ENCODE measurements at places on chromosomes 5 and 9.

- no peak for DNase-seq
Measured at GRCh38 chr5:137714946-137715345, 20.9 kb downstream of the KLHL3 start.

DNA sequence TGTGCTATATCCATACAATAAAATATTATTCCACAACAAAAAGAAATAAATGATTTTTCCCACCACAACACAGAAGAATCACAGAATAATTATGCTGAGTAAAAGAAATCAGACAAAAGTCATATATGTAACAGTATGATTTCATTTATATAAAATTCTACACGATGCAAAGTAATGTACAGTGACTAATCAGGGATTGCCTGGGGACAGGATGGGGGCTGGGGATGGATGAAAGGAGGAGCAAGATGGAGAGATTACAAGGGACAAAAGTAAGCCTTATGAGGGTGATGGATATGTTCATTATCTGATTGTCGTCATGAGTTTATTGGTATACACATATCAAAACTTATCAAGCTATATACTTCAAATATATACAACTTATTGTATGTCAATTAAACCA is 154.0 kb downstream of the FBN2 start:
- DNase-seq, result no peak

GRCh38 chr5:111755942-111756381 is 1.0 kb downstream of the NREP start:
- DNase-seq, result no peak

GRCh38 chr5:115414406-115415142 is 118.1 kb upstream of the CCDC112 start:
- no peak for DNase-seq

DNA sequence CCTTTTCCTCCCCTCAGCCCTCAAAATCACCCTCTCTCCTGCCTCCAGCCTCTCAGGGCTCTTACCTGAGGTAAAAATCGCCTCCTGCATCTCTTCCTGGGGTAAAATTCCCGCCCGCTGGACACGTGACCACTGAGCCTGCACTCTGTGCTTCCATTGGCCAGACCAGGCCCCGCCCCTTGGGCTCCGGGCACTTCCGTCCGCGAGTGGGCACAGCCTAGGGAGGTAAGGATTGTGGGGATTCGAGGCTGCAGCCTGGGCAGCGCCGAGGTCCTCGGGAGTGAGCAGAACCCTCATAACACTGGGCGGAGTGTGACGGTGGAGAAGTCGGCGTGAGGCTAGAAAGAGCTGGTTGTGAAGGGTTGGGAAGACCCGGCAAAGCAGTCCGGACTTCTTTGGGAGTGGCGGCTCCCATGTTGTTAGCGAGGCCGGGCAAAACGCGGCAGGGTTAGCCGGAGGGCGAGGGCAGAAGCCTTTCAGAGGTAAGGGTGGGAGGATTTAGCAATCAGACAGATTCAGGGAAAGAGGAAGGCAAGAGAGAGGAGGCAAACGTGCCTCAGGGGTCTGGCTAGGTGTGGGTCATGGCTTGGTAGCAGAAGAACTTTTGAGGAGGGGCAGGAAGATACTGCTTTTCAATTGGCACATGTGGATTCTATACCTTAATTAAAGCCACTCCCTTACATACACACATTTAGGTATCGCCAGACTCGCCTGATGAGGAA is at the start of gene SHOC1:
TSS of gene SHOC1 (minus strand) at position 103 of the 722 bp plus-strand sequence. CDS start 3,519 bp downstream, outside the sequence.
- DNase-seq, result no peak
